ENCODE measurements at places on chromosomes 3 and 15.

DNA sequence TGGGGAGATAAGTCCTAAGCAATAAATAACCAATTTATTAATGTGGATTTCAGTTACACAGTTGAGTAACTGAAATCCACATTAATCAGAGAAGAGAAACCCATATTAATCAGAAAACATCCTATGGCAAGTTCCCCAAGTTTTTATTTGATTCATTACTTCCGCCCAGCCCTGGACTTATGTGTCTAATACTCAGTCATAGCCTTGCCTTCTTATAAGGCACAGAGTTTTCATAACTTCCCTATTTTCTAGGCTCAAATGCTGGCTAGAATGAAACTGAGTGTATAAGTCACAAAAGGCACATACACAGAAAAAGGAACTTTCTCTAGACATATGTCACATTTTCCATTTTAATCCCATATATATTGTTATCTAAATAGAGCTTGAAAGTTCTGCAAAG lies 28.8 kb downstream of the CD47 start:
- no peak for DNase-seq

DNA sequence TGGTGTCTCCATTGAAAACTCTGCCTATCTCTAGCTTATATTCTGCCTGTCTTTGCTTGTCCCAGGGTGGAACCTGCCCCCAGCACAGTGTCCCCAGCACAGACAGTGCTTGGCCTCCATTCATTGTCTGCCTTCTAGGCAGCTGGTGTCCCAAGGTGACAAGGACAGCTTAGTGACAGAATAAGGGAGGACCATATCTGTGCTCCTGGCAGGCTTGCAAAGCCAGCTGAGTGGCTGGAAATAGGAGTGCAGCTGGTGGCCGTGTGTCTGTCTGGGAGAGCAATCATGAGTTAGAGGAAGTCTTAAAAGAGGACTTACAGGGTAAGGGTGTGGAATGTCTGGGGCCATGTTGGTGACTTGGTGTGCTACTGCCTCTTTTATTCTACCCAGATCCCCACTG lies 33.4 kb downstream of the SCN5A start:
- no peak for DNase-seq

DNA sequence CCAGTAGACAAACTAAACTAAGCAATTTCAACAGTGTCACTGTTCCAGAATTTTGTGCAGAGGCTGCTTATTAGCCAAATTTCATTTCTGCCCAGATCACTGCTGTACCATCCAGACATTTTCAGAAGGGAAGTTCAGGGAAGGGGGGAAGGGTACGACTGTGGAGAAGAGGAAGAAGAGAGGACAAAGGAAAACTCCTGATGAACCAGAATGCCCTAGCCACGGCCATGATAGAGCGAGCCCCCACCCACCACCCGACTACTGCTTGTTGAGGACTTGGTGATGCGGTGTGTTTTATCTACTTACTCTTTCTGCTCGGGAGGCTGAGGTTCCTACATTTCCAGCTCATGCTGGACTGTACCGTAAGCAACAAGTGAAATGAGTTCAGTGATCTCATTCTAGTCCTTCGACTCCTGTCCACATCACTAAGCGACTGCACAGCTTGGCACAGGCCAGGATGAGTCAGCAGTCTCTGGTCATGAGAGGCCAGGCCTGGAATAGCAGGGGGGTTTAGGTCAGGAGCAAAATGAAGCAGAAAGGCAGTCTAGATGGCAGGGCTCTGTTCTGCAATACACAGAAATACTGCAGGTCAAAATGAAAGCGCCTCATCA lies 330.8 kb downstream of the TIGIT start:
- DNase-seq = peak; percentile 82

DNA sequence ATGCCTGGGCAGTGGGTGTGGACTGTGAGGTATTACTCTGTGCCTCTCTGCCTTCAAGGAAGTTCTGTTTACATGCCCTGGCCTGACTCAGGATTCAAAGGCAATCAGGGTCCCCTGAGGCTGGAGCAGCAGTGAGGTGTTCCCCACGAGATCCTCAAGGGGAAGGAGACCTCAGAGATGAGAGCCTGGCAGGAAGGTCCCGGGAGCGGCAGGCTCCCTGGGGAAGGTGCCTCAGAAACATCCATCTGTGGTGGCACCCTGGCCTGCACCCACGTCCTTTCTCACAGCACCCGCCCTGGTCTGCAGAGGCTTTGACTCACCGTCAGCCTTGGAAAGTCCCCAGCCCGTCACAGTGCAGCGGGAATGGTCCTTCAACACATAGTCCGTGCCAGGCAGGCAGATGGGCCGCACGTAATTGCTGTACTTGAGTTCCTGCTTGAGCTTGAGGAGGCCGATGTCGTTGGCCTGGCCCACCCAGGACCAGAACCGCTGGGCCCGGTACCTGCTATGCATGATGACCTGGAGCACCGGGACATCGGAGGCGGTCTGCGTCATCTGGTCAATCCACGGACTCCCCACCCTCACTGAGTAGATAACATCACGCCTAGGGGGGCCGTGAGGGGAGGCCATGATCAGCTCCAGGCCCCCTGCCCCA lies 3.6 kb downstream of the PRSS50 start:
- peak; percentile 14 for DNase-seq

DNA sequence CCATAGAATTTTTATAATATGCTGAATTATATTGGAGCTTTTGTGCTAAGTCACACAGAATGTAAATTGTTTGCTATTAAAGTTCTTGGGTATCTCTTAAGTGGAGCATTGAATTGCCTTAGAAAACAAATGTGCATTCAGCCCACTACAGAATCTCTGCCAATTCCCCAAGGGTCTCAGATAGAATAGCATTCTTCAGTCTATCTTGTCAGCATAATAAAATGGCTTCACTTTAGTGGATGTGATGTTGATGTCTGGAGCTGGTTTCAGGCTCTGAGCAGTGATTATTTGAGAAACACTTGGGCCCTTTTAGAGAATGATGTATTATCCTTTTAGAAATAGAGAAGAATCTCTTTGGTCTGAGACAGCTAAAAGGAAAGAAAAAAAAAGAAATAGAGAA lies 45.2 kb downstream of the LRCH3 start:
- no peak for DNase-seq

- DNase-seq = no peak
Observed at GRCh38 chr3:61927332-61927731, 366.0 kb downstream of the PTPRG start.

DNA sequence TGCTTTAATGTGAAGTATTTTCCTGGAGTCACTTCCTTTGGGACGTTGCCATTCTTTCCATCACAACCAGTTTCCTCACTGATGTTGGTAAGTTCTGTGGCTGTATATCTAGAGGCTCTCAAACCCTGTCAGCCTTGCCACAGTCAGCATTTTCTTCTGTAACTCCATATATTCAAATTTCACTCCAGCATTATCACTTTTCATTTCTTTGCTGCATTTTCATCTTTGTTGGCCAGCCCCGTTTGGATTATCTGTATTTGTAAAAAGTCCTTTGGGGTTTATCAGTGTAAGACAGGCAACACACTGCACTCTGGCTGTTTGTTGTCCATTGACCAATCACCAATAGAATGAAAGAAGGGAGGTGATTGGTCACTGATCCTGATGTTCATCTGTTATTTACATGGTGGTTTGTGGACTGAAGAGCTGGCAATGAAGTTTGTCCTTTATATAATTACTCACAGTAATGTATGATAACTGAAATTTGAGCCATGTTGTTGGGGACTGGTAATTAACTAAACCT lies 20.3 kb downstream of the GMPS start:
- DNase-seq = peak; percentile 14

DNA sequence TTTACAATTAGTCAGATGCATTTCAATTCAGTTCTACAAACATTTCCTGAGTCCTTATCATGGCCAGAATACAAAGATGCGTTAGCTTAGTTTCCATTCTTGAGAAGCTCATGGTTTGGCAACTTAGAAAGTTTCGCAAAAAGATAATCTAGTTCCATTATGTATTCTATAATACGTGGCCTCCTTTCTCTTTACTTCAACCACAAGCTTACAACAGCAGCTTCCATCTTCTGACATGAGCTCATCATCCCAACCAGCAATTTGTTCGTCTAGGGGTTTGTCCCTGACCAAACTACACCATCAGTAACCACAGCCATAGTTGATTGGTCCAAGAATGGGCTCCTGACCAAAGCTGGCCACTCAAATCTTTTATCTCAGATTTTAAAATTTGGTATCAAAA lies 267.6 kb upstream of the TBC1D5 start:
- DNase-seq = no peak

DNA sequence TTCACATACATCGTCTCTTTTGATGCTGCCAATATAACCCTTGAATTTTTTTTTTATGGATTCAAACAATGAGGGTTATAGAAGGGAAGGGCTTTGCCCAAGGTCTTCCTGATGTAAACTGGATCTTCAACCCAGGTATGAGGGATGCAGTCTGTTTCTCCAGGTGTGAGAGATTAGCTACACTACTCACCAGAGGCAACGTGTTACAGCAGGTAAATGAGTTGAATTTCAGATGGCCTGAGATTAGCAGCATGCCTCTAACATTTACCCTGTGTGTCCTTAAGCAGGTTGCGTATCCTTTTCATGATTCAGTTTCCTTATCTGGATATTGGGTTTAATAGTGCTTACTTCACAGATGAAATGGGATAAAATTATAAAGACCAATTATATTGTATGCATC lies 1.9 kb downstream of the RTP4 start:
- DNase-seq = no peak

GRCh38 chr3:138846262-138846791 lies 11.6 kb upstream of the PIK3CB start:
- DNase-seq = no peak

GRCh38 chr3:13648060-13649001 lies 99.4 kb downstream of the FBLN2 start:
- peak; percentile 67 for DNase-seq

GRCh38 chr15:26682598-26683164 lies 90.2 kb downstream of the GABRB3 start:
- DNase-seq = no peak

DNA sequence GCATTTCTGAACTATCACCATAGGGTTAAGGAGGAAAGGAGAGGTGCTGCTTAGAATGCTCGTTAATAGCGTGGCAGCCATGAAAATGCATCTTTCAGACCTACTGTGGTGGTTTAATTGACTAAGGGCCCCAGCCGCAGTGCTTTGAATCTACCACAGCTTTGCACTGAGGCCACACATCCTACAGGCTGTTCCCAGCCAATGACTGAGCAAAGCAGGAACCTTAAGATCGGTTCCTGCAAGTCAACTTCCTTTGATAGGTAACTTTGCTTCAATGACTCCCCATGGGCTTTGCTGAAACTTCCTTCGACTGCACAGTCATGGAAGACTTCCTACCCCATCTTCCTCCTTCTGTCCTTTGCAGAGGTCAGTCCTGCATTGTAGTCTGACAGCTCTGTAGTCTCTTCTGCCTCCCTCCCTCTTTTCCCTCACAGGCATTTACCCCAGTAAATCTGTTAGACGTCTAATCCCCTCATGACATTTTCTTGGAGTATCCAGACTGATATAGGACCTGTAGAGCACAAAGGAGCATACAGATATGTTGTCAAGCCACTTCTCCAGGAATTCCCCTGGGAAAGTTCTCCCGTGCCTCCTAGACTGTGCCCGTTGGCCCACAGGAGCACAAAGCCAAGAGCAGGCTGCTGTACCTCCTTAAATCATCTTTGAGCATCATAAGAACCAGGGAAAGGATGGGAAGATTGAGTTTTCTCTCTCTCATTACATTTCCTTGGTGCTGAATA lies 2.6 kb upstream of the BCL2A1 start:
- no peak for DNase-seq

- no peak for DNase-seq
Observed at GRCh38 chr3:122987736-122988319, 39.7 kb downstream of the SEMA5B start.

GRCh38 chr15:50257924-50258323 lies 7.6 kb downstream of the HDC start:
- peak; percentile 35 for DNase-seq

DNA sequence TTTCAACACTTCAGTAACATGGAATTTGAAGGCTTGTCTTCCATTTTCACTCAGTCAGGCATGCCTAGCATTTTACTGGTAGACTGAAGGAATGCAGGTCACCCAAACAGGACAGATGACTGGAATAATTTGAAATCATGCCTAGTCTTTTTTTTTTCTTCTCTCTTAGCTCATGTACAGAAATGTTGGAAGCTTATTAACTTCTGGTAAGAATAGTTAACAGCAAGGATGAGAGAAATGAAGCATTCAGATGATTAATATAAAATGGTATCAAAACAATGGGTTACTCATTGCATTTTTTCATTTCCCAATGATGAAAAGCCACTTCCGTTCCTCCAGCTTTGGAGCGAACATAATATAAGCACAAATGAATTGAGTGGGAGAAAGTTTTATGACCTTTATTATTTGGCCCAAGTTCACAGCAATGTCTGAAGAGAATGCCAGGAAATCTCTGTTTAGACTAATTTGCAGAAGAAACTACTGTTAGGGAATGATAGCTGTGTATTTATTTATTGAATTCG lies 431.6 kb upstream of the RASGRP1 start:
- DNase-seq = no peak

DNA sequence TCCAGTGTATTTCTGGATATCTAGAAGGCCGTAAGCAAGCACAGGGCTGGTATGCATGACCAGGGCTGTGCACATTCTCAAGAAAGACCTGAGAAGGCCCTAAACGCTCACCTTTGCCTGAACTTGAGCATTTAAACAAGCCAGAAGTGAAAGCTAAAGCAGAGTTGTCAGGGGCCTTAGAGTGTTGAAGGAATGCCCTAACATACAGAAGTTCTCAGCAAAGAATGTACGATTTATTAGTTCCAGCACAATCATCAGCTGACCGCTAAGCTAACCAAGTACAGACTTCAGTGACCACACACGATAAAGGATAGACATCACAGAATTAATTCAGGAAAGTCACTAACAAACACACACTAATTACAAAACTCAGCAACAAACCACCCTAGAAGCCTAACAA lies 8.7 kb downstream of the HLTF start:
- no peak for DNase-seq

- DNase-seq = no peak
Observed at GRCh38 chr3:101531473-101532086, 18.6 kb upstream of the SENP7 start.

DNA sequence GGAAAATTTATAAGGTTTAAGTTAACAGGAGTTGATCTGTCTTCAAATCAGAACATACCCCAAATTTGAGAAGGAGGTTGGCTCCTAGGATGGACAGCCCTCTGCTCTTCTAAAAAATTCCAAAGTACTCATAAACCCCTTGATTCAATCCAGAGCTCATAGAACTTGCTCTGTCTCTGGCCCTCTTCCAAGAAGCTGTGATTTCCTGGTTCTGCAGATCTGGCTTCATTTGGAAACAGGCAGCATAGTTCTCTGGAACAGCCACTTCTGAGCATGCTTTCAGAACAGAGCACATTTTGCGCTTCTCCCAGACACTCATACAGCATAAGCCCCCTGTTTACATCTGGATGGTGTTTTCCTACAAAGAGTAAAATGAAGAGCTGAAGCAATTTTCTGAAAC lies 96.7 kb downstream of the KBTBD8 start:
- DNase-seq = no peak

DNA sequence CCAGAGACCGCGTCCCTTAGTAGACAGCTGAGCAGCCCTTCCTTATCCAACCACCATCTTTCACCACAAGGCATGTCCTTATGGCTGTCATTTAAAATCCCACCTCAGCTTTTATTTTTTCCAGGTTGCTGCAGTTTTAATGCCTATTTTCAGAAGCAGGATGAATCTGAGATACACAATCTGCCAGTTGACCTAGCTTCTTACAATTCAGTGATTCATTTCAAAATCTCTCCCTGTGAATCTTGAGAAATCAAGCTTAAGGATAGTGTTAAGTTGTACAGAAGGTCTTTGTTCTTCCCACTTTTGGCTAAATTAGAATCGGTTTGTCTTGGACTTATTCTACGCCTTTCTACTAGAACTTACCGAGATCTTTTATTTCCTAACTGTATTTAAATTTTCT lies 522.3 kb upstream of the CFAP20DC start:
- DNase-seq = no peak

- DNase-seq = no peak
Observed at GRCh38 chr3:98073486-98073885, 13.5 kb upstream of the OR5AC2 start.

Data from NCI-H2029 (cell line).